Tibial nerve (tissue), 4 donors: ENCODE measurements at places on chromosomes 13 and 19.

GRCh38 chr13:26463296-26463695 is 94.2 kb upstream of the WASF3 start:
- DNase-seq: no peak

DNA sequence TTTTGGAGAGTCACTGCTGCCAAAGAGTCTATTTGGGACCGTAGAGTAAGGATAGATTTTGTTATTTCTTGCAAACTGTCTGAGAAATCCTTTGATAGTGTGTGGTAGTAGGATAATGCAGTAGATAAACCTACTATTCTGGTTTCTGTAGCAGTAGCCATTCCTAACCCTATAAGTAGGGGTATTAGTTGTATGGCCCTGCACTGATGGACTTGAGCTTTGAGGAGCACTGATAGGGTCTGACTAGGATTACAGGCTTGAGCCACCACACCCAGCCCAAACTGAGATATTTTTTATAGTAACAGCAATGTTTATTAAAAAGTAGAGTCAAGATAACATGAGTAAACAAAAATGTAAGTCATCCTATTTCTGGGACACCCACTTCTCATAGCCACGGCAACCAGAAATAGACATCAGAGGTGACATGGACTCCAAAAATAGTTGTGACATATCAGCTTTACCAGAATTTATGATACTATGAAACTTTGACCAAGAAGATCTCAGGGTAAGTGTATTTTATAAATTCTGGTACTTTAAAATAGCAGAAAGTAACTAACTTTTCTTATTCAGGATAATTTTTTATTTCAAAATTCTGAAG is 479.1 kb downstream of the SUCLA2 start:
- DNase-seq: no peak

DNA sequence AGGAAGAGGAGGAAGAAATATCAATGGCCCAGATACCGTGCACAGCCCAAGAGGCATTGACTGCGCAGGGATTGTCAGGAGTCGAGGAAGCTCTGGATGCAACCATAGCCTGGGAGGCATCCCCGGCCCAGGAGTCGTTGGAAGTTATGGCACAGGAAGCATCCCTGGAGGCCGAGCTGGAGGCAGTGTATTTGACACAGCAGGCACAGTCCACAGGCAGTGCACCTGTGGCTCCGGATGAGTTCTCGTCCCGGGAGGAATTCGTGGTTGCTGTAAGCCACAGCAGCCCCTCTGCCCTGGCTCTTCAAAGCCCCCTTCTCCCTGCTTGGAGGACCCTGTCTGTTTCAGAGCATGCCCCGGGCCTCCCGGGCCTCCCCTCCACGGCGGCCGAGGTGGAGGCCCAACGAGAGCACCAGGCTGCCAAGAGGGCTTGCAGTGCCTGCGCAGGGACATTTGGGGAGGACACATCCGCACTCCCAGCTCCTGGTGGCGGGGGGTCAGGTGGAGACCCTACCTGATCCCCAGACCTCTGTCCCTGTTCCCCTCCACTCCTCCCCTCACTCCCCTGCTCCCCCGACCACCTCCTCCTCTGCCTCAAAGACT is 36.0 kb downstream of the KEAP1 start:
- no peak for DNase-seq

DNA sequence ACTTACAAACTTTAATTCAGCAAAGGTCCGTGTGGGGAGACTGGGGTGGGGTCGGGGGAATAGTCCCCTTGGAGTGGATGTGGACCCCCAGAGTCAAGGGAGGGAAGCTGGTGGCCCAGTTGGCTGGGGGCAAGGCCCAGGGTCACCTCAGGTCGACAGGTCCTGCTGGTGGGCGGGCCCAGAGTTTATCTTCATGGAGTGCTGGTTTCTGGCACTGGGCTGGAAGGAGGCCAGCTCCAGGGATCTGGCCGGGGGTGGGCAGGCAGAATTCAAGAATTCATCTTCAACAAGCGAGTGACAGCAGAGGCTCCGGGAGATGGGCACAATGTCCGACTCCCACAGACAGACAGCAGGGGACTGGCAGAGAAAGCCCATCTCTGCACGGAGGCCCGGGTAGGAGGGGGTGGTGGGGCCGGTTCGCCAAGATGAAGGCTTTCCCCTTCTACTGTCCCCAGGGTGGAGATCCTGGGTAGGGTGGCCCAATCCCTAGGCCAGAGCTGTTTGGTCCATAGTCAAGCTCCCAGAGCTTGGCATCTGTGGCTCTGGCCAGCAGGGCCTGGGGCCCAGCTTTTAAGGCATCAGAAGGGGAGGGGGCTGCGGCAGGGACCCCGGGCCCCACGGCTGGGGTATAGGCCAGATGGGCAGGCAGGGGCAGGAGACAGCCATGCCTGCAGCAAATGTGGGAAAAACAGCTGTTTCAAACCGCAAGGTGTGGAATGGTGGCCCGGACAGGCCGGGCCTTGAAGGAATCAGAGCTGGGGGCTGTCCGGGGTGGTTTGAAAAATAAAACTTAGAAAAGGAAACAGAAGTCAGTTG is 622 bp upstream of the FDX2 start:
- no peak for DNase-seq

DNA sequence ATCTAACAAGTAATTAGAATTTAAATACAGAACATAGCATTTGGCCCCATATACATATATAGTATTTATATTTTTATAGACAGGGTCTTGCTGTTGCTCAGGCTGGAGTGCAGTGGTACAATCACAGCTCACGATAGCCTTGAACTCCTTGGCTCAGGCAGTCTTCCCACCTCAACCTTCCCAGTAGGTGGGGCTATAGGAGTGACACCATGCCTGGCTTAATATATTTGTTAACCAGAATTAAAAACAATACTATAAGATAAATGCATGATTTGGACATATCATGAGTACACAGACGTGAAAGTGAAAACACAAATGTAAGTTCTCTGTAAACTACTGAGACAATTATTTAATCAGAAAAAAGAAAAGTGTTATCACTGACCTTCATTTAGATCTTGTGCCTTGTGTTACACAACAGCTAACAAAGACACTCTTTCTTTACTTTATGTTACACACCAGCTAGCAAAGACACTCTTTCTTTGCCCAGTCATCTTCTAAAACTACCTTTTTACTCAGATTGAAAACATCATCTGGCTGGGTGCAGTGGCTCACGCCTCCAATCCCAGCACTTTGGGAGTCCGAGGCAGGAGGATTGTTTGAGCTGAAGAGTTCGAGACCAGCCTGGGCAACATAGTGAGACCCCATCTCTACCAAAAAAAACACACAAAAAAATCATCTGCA is 22.6 kb downstream of the CARS2 start:
- DNase-seq: no peak

DNA sequence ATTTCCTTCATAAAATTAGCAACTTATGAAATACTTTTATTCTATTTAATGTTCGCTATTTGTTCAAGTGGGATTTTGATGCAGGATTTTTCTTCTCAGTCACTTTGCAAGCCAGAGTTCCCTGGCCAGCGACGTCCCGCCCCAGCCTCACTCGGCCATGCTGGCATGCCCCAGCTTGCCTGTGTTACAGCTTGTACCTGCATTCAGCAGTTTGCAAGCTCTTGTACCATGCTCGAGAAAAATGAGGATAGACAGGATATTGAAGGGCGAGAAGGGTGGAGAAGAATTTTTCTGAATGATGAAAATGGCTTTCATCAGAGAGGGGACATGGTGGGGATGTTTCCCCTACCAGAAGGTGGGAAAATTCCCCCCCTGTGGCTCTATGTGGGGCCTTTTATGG is 2180.2 kb upstream of the PCDH20 start:
- no peak for DNase-seq

DNA sequence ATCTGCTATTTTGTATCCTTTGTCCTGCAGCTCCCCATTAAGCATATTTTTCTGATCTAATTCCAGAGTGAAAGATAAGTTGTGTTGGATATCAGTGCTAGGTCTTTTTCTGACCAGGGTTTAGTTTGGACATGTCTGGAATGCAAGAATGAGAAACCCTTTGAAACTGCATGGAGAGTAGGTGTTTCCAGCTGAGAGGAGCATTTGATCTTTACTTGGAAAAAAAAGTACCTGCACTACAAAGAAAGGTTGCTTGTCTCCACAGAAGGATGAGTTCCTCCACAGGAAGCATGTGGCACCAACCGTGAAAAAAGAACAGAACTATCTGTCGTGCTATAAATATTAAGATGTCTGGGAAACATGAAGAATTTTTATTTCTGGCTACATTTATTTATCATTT is 36.6 kb upstream of the MED4 start:
- no peak for DNase-seq

DNA sequence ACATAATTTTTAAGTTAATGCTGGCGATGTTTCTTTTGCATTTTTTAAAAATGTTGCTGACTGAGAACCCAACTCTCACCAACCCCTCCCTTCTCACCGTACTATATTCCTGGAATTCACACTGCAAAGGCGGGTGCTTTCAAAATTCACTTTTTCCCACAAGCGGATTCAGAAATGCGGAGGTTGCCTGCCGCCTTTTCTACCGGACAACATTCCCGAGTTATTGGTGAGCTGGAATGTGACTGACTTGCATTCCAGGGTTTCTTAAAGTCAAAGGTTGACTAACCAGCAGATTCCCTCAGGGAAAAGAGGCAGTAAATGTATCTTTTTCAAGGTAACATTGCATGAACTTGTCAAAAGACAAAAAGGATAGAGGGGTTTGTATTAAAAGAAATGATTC is 113.3 kb downstream of the RAB20 start:
- no peak for DNase-seq

- peak; percentile 70 for DNase-seq
Measured at GRCh38 chr19:29666578-29667386, 1.5 kb downstream of the PLEKHF1 start.

DNA sequence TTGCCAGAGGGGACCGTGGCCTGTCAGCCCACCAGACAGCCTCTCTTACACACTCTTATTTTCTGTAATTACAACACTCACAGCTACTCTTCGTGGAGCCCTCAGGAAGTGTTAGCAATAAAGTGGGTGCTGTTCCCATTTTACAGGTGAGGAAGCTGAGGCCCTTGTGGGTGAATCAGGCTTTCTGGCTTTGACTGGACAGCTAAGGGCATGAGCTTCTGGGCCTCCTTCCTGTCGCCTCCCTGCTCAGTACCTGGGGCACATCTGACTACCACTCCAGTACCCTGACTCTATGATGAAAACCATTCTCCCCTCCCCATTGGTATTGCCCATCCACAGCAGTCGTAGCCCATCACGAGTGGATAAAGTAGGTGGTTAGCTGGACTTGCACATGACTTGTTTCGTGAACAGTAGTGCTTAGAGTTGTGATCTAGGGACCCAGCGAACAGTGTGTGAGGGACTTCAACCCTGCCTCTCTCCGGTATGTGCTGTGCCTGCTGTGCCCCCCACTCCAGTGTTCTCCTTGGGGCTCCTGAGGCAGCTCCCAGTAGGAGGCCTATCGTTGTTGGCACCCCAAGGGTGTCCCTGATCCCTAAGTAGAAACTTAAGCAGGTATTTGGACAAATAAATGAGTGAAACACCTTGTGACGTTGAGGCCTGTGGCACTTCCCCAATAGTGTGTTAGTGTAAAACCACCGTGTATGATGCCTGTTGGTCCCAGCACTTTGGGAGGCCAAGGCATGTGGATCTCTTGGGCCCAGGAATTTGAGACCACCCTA is 38.6 kb downstream of the GATAD2A start:
- no peak for DNase-seq

- peak; percentile 43 for DNase-seq
Measured at GRCh38 chr19:947707-948539, 22.1 kb downstream of the ARID3A start.

- DNase-seq: no peak
Measured at GRCh38 chr13:65339241-65339640, 1890.9 kb downstream of the PCDH9 start.

- no peak for DNase-seq
Measured at GRCh38 chr19:1483131-1483978, 4.3 kb upstream of the C19orf25 start.

DNA sequence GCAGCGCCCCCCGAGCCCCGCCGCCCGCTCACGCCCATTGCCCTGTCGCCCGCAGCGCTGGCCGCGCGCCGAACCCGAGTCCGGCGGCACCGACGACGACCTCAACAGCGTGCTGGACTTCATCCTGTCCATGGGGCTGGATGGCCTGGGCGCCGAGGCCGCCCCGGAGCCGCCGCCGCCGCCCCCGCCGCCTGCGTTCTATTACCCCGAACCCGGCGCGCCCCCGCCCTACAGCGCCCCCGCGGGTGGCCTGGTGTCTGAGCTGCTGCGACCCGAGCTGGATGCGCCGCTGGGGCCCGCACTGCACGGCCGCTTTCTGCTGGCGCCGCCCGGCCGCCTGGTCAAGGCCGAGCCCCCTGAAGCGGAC is 518 bp downstream of the KLF2 start:
- no peak for DNase-seq

DNA sequence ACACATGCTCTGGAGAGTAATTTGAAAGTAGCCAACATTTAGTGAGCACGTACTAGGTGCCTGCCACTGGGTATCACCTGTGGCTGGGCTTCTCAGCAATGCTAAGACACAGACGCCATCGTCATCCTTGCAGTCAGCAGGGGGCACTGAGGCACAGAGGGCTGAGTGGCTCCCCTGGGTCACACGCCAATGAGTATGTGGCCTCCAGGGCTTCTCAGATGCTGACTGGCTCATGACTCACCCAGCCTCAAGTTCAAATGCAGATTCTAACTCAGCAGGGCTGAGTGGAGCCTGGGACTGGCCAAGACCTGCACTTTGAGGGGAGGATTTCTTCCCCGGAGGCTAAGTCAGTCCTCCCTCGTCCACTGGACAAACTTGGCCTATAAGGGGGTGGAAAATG is 115.1 kb upstream of the CACNA1A start:
- DNase-seq: no peak

- DNase-seq: no peak
Measured at GRCh38 chr19:3958836-3959765, 11.8 kb downstream of the DAPK3 start.

DNA sequence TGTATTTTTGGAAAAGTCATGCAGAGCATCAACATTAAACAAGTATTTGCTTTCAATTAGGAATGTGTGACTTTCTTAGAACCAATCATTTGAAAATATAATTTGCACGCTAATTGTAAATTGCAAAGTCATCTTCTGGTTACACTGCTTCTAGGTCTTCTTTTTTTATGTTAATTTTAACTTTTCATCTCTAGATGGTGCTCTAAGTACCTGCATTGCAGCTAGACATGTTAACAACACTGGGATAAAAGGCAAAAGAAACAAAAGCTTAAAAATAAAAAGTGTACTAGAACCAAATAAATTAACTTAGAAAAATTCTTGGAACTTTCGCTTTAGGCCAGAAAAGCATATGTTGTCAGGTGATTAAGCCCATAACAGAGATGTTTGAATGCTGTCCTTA is 2758.2 kb downstream of the PCDH9 start:
- no peak for DNase-seq

GRCh38 chr13:107518292-107518691 is 697.0 kb downstream of the LIG4 start:
- DNase-seq: no peak

GRCh38 chr13:93001866-93002461 is 224.6 kb upstream of the GPC6 start:
- DNase-seq: no peak

DNA sequence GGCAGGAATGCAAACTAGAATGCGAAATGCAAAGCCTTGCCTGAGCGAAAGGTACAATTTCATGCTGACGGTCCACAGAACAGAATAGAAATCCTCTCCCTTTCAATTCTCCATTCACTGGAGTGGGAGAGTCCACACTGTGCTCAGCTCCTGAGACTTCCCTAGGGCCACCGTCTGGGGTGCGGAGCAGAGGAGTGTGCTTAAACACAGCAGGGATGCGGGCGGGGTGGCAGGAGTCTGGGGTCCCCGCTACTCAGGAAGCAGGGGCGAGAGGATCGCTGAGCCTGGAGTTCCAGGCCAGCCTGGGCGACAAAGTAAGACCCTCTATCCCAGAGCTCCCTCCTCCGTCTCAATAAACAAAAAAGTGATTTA is 552 bp upstream of the ZNF816 start:
- DNase-seq: no peak

- DNase-seq: no peak
Measured at GRCh38 chr19:48244281-48244680, 11.4 kb downstream of the CARD8 start.

- DNase-seq: no peak
Measured at GRCh38 chr19:13670846-13671245, 93.5 kb upstream of the MRI1 start.
